Cardiac fibroblast (primary cell): ENCODE measurements at places on chromosomes 1 and 21.

GRCh38 chr21:42223826-42224575 lies 5.1 kb downstream of the ABCG1 start:
- DNase-seq, result no peak

DNA sequence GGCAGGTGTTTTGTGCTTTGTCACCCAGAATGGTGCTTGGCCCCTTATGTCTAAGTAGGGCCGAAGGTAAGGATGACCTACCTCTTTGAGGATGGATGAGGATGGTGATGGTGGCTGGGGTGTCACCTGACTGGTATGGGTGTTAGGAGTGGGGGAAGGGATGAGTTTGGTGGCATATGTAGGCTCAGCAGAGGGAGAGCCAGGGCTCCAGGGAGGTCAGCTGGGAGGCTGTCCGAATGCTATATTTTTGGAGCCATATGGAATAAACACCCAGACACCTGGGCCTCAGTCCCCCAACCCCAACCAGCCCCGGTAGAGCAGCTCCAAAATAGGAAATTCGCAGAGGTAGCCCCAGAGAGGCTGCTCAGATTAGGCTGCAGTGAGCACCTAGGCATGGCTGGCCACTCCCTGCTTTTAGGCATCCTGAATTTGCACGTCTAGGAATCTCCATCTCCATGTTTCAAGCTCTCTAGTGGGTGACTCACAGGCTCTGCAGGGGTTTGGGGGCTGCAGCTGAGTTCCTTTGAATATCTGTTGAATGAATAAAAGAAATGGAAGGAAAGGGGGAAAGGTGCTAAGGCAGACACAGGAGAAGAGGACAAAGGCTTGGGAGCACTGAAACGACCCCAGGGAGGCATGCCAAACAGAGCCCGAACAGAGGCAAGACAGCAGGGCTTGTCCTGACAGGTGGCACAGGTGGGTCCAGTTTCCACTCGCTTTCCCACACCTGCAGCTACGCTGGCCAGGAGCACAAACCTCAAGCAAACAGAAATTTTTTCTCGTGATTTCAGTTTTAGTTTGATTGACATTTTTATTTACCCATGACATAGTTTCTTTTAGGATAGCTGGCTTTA lies 135.3 kb upstream of the EDN2 start:
- no peak for DNase-seq

- peak; percentile 70 for DNase-seq
These were observed 17.2 kb downstream of the SYT2 start for GRCh38 chr1:202692959-202693555.

- DNase-seq, result no peak
These were observed 6.1 kb downstream of the SORT1 start for GRCh38 chr1:109391626-109392025.

DNA sequence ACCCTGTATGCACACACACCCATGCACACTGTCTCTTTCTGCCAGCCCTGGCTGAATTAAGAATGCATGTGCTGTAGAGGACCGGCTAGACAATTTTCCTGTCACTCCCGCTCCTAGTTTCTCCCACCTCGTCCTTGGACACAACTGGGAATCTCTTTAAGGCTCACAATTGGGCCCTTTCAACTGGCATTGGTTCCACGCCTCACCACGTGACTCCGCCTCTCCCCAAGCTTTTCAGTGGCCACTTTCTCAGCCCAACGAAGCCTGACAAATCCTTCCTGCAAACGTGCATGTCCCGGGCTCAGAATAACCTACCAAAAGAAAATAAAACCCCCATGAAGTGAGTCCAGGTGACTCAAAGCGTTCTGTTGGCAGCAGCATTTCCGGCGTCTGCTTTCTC lies 33.8 kb downstream of the FBXO2 start:
- DNase-seq, result no peak

DNA sequence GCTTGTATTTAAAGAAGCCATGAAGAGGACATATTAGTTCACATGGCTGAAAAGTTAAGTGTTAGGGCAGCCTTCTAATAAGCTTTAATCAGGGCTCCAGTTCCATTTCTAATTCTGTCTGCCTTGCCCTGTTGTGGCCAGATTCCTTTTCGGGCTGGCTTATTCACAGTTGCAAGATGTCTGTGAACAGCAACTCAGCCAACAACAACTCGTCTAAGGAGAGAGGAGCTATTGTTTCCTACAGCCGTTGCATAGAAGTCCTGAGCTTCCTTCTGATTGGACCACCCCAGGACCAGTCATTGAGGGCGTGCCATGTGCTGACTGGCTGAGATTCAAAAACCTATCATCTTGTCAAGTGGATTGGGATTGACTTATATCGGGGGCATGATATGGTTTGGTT lies 18.6 kb upstream of the COQ8A start:
- DNase-seq, result no peak

DNA sequence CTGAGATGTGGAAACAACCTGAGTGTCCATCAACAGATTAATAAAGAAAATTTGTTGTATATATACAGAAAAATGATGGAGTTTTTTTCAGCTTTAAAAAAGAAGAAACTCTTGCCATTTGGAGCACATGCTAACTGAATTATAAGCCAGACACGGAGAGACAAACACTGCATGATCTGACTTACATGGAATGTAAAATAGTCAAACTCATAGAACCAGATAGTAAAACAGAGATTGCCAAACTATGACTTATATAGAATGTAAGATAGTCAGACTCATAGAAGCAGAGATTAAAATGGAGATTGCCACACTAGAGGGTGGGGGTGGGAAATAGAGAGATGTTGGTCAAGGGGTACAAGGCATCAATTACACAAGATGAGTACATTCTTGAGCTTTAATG lies 1786.6 kb downstream of the PLA2G4A start:
- DNase-seq, result no peak

GRCh38 chr1:183372586-183373230 lies 45.5 kb downstream of the NMNAT2 start:
- no peak for DNase-seq

DNA sequence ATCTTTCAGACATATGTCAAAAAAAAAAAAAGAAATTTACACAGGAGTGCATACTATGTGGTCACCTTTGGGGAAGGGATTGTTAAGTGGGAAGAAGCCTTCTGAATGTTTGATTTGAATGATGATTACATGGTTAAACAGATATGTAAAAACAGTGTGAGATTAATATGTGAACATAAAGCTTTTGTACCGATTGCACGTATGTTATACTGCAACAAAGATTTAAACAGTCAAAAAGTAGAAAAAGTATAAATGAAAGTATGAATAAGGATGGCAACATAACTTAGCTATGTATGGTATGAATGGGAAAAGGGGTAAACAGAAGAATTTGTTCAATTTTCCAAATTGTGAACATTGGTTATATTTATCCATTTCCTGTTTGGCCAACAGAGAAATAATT lies 10.0 kb upstream of the PLPP3 start:
- peak; percentile 31 for DNase-seq

DNA sequence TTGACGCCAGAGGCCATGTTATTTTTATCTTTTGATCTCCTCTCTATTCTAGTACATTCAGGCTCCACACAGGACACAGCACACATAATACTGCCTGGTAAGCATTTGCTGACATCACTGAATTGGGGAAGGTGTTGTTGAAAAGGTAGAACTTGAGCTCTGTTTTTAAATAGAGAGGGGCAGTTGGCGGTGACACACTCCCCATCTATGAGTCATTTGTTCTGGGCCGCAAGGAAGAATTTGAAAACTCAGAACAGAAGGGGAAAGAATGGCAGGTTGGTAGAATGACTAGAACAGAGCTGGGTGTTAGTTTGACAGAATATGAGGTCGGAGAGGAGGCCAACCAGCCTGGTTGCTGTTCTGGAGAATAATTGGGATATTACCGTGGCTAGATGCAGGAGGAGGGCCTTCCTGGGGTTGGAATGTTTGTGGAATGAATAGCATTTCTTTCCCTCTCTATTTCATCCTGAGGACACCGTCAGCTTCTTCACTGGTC lies 52.1 kb upstream of the ERRFI1 start:
- DNase-seq, result peak; percentile 67

GRCh38 chr21:26124896-26125295 lies 45.7 kb downstream of the APP start:
- no peak for DNase-seq

DNA sequence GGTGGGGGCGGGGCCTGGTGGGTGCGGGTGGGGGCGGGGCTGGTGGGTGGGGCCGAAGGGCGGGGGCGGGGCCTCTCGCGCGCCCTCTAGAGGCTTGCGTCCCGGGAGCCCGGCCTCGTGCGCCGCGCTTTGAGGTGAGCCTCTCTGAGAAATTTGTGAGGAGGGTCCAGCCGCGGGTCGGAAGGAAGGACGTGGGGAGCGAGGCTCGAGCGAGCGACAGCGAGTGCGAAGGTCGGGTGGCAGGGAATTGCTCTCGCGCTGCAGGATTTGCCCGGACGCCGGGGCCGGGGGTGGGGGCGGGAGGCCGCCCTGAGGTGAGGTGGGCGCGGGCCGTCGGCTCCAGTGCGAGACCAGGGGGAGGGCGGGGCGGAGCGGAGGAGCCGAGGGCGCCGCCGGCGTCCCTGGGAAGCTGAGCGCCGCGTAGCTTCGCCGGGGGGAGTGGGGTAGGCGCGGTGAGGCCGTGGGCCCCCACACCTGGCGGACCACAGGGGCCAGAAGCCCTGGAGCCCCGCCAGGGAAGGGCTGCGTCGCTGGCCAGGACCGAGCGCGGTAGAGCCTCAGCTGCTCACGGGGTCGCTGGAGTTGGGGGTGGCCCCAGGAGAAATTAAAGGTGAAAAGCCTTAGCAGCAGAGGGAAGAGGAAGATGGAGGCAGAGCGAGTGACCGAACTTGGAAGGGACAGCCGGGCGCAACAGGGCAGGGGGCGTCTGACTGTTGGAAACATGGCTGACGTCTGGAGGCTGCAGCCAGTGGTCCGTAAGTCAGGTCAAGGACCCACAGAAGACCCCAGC lies 754 bp upstream of the LSS start:
- no peak for DNase-seq

DNA sequence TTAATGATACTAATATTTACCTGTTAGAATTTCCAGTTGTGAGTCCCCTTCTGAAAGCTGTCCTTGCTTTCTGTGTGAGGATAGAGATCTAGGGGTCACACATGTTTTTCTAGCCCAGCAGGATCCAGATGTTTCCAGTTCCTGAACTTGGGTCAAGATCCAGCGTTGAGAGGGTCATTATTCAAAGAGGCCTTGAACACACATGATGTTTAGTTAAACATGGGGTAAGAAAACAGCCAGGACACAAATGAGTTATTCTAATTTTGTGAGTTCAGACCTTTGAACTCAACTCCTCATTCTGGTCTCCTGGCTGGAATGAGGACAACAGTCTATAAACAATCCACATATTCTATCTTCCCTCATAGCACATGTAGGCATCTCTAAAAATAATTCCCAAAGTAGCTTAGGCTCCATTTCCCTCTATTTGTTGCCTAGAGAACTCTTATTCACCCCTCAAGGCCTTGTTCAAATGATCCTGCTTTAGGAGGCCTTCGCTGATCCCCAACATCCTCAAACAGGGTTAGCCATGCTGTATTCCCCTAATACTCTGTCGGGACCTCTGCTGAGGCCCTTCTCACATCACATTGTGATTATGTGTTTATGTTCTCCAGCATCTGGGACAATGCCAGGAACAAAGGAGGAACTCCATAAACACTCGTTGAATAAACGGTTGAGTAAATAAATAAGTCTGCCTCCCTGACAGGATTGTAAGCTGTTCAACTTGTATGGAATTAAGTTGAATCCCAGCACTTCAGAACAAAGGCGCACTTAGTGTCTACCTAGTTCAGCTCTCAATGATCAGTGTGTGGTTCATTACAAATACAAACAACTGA lies 15.0 kb upstream of the KCNN3 start:
- no peak for DNase-seq

DNA sequence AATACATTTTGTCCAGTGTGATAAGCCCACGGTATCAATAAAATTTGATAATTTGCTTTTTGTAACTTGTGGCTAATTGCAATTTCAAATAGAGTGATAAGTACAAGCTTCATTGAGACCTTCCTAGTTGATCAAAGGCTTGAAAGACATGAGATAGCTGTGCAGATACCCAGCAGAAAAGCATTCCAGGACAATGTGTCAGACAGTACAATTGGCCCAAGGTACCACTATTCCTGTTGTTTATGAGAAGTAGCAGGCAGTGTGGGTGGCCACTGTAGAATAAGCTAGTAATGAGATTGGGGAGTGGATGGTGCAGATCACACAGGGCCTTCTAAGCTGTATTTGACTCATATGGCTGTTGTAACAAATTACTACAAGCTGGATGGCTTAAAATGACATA lies 182.2 kb downstream of the AMY1C start:
- no peak for DNase-seq

GRCh38 chr1:85128316-85128715 lies 72.5 kb downstream of the SYDE2 start:
- DNase-seq, result no peak

DNA sequence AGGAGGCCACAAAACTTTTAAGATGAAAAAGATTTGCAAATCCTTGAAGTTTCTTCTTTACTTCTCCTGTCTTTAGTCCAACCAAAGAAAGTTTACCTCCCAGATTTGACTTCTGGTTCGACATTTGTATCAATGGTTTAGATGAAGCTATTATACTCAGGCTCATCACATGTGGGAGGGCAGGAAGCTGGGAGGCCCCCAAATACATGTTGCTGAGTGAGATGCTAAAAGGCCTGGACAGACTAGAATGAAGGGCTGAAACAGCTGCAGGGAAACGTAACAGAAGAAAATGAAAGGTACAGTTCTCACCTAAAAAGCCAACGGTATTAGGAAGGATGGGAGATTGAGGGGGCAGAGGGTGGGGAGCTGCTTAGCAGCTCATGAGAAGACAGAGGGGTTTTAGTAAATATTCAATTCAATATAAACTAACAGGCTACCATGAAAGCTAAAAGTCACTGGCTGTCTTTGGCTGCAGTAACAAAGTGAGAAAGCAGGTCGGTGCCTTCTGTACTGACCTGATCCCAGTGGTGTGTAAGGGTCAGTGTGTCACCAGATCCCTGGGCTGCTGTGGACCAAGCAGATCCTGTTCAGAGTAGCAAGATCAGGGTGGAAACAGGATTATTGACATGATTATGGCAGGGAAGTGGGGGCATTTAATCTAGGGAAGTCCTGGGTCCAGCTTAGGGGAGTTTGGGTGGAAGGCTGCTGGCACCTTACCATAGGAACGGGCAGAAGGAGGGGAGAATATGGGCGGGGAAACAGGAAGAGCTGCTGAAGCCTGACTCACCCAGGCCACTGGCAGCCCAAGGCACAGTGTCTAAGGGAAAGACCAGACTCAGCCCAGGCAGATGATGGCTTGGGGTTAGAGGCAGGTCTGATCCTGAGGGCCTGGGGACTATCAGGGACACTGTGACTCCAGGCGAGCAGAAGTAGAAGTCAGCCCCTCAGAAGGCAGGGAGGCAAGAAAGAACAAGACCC lies 60.4 kb downstream of the KCNN3 start:
- DNase-seq, result peak; percentile 49

- DNase-seq, result no peak
These were observed at the start of gene THBS3 for GRCh38 chr1:155207806-155208540. THBS3 (minus strand) TSS chr1:155207897; CDS start chr1:155207876, 21 bp downstream.
